ENCODE measurements at places on chromosomes 7 and 10.

DNA sequence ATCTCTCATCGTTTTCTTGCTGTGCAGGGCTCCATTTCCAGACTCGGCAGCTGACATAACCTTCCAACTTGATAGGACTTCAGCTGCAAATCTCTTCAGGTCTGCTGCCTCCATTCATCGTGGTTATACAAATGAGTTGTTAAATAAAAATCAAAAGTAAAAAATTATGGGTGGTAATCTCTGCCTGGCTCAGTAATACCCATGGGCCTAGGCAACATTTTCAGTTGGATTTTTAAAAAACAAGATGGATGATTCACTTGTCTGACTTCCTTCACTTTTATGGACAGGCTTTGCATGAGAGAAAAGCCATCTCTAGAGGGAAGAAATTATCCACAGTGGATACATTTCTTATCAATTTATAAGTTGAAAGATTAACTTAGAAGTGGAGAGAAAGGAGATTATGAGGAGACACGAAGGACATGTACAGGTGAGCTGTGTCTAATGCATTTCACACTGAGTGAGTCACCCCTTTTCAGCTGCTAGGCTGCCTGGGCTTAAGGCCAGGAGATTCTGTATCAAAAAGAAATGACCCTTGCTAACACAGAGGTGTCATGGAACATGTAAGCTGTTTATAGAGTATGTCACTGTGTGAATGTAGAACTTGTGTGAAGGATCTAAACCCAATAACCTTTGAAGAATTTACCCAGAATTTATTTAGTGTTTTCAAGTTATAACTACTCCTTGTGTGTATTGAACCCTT is 495.1 kb downstream of the AUTS2 start:
- no peak for DNase-seq

- DNase-seq, result no peak
These were observed 18.5 kb downstream of the SFTPA1 start for GRCh38 chr10:79628988-79629954.

DNA sequence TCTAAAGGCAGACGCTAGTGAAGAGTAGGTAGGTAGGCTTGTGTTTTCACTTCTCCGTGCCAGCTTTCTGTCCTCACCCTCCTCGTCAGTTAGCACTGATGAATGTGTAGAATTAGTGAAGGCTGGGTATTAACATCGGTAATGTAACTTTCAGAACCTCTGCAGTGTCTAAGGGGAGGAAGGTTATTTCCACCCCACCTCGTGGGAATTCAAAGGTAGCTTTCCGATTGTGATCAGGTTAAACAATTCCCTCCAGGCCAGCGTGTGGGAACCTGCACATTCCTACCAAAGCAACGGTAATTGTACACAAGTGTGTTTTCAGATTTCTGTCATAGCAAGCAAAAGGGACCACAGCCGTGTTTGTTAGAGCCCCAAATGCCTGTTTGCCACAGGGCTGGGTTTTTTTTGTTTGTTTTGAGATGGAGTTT is 405.0 kb upstream of the GALNT17 start:
- no peak for DNase-seq

DNA sequence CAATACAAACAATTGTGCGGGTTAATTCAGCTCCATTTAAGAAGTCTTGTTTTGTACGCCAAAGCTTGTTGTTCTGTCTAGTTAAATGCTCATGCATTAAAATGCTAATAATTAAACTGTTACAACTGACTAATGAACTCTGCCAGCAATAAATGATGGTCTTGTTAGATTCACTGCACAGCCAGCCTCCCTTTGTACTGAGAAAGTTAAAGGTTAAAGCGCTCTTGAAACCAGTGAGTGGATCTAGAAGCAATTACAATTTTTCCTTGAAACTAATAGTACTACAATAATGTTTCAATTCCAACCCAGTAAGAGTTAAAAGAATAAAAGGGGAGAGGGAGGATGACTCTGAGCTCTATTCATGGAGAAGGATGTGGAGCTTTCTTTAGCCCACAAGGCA is 233.0 kb downstream of the EMX2 start:
- DNase-seq, result no peak

DNA sequence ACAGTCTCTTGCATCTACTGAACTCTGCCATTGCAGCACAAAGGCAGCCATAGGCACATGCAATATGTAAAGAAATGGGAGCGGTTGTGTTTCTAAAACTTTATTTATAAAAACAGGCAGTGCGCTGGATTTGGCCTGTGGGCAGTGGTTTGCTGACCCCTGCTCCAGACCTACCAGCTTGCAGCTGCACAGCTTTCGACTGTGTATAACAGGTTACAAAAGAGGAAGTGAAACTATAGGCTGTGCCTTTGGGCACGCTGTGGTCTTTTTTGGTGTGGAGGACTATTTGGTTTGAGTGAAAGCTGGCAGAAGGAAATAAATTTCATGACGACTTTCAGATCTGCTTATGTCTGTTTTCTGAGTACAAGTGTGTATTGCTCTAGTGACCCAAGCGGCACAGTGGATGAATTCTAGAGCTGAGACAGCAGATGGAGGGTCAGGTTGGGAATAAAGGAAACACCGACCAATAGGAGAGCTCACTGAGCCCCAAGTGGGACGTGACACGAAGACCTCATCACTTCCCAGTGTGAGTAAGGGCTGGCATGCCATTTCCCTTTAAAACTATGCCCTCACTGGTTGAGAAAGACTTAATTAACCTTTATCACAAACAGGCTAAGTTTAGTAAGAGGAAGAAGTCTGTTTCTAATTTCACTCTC is 152.7 kb downstream of the ANK3 start:
- DNase-seq, result no peak

DNA sequence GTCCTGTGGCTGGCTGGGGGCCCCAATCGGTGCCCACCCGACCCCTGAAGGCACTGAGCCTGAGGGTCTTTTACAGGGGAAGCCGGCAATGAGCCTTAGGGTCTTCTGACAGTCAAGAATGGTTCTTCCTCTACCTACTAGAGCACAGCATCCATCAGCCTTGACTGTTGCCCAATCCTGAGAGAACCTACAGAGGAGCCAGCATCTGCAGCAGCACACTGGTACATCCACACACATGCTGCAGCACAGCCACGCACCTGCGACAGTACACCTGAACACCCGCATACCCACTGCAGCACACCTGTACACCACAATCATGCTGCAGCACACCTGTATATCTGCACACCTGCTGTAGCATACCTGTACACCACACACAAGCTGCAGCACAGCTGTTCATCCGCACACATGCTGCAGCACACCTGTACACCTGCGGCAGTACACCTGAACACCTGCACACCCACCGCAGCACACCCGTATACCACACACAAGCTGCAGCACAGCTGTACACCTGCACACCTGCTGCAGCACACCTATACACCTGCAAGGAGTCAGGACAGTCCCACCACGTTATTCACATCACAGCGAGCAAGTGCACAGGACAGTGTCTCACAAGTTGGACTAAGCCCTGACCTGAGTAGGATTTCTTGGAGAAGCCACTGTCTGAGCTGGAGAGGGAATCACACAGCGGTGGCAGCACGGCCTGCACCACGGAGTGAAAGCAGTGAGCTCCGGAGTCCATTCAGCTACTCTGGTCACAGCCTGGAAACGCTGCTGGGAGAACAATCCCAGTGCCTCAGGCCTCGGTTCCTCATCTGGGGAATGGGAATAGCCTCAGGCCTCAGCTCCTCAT is 56.4 kb downstream of the VIPR2 start:
- no peak for DNase-seq

DNA sequence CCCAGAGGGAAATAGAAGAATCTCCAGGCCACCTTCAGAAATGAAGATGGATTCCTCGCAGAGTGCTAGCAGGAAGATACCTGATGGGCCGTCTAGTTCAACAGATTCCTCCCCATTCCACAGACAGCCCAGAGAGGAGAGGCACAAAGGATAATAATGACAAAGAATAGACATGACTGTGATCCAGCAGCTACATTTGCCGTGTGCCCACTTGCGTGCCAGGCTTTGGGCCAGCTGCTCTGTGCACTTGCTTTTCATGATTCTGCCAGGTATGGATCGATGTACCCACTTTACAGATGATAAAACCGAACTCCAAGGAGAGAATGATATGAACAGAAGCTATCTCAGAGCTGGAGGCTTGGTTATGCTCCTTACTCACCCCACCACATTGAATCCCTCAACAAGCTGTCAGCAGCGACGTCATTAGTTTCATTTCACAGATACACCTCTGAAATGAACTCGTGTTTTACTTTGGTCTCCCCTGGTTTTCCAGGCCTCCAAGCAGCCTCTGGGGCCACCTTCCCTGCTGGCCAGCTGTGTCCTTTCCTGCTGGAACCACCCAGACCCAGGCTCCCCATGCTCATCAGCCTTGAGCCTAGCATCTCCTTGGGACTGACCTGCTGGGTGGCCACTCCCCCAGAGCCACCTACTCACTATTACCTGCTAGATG is 11.9 kb upstream of the WDFY4 start:
- DNase-seq, result no peak

- no peak for DNase-seq
These were observed 270.3 kb upstream of the TAC1 start for GRCh38 chr7:97461596-97461995.

GRCh38 chr7:70926666-70927065 is 205.3 kb upstream of the GALNT17 start:
- DNase-seq, result no peak

GRCh38 chr10:98261436-98262277 is 6.3 kb downstream of the LOXL4 start:
- no peak for DNase-seq

DNA sequence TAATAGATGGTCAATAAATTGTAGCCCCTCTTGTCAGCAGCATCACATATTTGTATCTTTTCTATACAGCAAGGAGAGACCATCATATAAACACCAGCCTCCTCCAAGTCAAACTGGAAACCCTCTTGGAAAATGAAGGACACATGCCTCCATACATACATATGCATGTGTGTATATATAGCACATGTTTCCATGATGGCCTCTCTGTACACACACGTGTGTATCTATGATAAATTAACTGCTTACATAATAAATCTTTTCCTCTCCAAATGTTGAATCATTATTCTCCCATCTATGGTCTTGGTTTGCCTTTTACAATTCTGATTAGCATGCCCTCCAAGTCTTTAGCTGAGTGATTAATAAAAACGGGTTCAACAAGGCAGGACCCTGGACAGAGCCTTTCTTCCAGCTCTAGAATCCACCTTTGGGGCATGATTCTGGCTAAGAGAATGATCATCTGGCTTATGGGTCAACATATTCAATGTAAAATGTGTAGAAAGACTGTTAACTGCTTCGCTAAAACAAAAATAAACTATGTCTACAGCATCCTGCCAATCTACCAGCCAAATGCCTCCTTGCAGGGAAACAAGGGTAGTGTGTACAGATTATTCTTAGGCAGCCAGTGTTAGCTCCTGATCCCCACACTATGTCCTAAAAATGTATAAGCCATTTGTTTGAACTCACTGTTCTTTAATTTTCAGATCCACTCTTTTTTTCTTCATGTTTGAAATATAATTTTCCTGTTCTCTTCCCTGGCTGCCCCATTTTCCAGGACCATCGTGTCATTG is 70.0 kb downstream of the CRTAC1 start:
- no peak for DNase-seq

- no peak for DNase-seq
These were observed 73.6 kb downstream of the OTUD1 start for GRCh38 chr10:23512355-23513058.
